SK-N-MC (cell line): ENCODE measurements at places on chromosomes 7 and 10.

DNA sequence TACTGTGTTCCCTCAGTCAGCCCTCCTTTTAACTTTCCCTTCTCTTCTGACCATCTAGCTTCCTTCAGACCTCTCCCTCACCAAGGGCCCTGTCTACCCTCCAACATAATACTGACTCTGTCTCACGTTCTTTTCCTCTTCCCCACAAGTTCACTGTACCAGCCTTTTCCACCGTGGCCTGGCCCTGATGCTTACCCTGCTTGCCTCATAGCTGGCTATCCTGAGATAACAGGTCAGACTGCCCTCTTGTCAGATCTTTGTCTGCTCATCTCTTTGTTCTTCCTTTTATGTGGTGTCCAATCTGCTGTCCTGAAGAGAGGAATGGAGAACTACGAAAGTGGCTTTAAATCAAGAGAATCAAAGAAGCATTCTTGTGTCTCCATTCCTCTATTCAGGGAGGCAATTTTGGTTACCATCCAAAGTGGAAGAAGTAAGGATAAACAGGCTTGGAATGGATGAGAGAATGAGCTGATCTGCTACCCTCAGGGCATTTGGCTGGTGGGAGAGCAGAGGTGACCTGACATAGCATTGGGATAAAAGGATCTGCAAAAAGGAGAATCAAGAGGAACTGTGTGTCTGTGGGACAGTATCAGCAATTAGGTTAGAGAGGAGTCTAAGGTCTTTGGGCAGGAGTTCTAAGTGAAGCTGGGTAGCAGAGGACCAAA, 8.1 kb downstream of the BTAF1 start:
- no peak for DNase-seq

- DNase-seq: no peak
Observed at GRCh38 chr7:116235380-116235779, 25.0 kb downstream of the TES start.

- DNase-seq: no peak
Observed at GRCh38 chr10:76358743-76359395, 927.4 kb downstream of the LRMDA start.

DNA sequence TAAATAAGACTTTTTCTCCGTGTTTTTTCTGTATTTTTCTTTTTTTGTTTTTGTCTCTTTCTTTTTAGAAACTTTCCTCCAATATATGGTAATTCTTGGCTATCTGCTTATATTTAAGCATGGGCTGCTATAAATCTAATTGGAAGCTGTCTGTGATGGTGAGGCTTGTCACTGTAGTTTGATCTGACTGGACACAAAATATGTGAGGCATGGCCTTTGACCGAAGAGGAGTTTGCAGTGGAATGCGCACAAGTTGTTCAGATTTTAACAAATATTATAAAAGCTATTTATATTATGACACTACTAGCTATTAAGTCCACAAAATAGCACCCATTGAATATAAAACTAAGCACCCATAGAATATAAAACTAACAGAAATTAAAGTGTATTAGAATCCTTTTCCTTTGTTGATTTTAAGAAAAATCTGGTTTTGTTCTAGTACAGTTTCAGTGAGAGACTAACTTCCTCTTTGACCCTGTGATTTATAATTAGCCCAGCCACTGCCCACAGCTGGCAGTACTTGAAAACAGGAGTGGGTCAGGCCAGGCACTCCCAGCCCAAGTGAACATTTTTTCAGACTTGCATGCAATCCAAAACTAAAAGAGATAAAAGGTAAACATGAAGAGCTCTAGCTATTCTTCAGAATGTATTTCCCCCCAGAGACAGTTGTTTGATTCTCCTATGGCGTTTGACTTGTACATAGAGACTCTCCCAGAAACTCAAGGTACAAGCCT, 69.9 kb upstream of the FGL2 start:
- no peak for DNase-seq

DNA sequence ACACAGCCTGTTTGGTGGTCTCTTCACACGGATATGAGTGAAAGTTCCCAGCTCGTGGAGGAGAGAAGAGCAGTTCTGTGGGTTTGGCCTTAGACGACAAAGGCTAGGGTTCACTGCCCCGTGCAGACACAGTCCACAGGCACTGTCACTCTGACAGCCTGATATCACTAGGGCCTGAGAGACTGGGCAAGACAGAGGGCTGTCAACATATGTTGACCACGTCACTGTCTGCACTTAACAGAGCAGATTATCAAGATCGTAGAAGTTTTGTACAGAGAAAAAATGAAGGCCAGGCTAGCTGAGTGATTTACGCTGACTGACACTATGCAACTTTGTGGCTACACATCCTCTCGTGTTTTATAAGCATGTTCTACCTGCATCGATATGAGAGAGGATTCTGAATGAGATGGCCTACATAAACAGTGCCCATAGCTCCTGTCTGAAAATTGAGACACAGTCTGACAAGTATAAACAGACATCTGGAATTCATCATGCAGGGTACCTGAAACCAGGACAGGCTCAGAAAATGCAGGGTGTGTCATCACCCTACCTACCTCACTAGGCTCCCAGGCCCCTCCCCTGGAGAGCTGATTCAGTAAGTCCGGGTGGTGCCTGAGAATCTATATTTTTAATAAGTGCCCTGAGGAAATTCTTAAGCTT, 120.0 kb downstream of the SGMS1 start:
- DNase-seq: no peak

GRCh38 chr7:36925207-36925606, 200.9 kb upstream of the AOAH start:
- DNase-seq: no peak

DNA sequence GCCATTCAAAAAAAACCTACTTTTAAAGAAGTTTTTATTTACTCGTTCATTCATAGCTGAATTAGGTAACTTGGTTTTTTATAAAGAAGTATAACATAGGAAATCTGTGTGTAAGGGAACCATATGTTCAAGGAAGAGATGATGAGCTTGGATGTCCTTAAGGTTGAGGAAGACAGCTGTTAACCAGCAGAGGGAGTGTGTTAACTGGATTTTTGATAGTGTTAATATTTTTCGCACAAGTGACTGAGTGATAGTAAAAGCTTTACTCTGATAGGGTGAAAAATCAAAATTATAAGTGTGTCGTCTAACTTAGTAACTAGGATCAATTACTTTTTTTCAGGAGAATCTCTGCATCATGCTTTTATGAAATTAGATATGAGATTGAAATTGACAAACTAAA, 134.7 kb downstream of the ARL5B start:
- DNase-seq: peak; percentile 5
